Liver (tissue), 10 donors: ENCODE measurements at places on chromosomes 2 and 18. TPM values are rescaled to one million over a fixed set of nuclear protein-coding genes. Genes with fewer than 3 reads are reported as not detected.

GRCh38 chr2:189247276-189247675 lies 67.7 kb upstream of the COL5A2 start:
- no peak for DNase-seq

DNA sequence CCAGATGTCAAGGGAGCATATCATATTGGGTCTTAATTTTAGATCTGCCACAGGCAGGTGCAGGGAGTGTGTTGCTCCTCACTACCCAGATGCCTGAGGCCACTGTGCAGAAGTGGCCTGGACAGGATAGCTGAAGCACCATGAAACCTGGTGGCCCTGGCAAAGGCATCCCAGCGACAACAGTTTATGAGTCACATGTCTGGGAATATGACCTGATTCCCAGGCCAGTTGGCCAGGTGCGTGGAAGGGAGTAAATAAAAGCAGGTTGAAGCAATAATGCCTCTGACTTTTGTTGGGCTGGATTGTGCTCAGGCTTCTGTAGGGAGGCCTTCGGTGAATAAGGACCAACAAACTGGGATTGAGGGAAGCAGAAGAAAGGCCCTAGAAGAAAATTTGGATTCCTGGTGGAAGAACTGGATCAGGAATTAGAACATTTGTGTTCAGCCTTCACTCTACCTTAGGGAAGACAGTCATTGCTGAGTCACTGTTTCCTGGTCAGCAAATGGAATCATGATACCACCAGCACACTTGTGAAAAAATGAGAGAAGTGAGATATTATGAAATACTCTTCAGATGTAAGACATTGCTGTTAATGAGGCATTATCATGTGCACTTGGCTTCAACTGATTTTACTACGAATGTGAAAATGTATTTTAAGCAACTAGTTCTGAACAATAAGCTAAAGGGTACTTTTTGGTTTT lies 78.4 kb upstream of the ZNF516 start:
- no peak for DNase-seq

- DNase-seq, result no peak
These were observed 489.1 kb downstream of the STK39 start for GRCh38 chr2:167758292-167758691.

DNA sequence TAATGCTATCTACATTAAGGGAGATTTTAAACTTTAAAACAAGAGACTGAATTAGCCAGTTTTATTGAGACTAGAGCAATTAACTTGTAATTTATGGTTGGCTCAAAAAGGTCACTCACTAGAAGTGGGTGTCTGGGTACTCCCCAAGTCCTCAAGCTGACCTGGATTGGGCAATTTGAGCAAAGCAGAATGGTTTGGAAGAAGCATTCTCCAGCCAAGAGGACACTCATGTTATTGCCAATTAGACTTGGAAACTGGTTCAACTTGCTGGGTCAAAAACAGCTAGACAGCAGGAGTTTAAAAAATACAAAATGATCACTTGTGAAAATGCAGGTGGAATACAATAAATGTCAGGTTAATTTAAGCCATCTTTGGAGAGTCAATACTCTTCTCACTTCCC lies 29.5 kb upstream of the MYO1B start:
- no peak for DNase-seq

GRCh38 chr18:53038608-53039007 lies 698.6 kb downstream of the DCC start:
- no peak for DNase-seq

- peak; percentile 50 for DNase-seq
These were observed 496 bp upstream of the ITGA4 start for GRCh38 chr2:181456660-181457120.

Gene EPB41L3
- 1.4 TPM for polyA plus RNA-seq

Gene PLB1
- polyA plus RNA-seq, result 1.7 TPM

Gene PHOSPHO2
- 1.4 TPM for polyA plus RNA-seq

Gene EMX1
- 0.06 TPM for polyA plus RNA-seq
